Suprapubic skin (tissue), 4 donors: ENCODE measurements at places on chromosomes 1 and 21. TPM values are rescaled to one million over a fixed set of nuclear protein-coding genes. Genes with fewer than 3 reads are reported as not detected.

Gene FAM43B
- total RNA-seq: 0.38 TPM

Gene SMAP2
- total RNA-seq: 26.1 TPM

Gene CR1
- total RNA-seq: 1.0 TPM

Gene FCRL2
- total RNA-seq: not detected

Gene LRRC53
- not detected for total RNA-seq

Gene OR2AK2
- not detected for total RNA-seq

Gene WNT9A
- total RNA-seq: 2.6 TPM

Gene GRIK3
- 0.64 TPM for total RNA-seq

Gene PGLYRP4
- total RNA-seq: 25.0 TPM

Gene NPHS2
- not detected for total RNA-seq

Gene KCND3
- 11.4 TPM for total RNA-seq

Gene TENT5C
- total RNA-seq: 5.0 TPM
